ENCODE measurements at places on chromosomes 4 and X.

- no peak for DNase-seq
Measured at GRCh38 chr4:21742326-21742725, 206.2 kb downstream of the KCNIP4 start.

DNA sequence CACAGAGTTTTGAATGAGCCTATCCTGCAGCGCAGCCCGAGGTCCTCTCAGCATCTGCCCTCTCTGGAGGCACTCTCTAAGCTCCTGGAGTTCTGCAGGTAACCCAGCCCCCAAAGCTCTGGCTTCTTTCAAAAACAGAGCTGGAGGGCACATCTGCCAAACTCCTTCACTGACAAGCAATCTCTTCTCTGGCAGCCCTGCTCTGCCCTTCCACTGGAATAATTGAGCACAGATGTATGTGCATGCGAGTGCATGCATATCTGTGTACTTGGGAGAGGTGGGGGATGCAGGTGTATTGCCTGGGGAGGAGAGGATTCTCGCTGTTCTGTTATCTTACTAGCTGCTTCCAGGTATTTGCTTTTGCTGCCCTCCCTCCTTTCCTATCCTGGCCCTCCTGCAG is 22.2 kb upstream of the PLP1 start:
- no peak for DNase-seq

- DNase-seq = no peak
Measured at GRCh38 chr4:181018913-181019312, 1224.3 kb upstream of the TENM3 start.

- no peak for DNase-seq
Measured at GRCh38 chrX:66544181-66544580, 94.7 kb downstream of the EDA2R start.

Data from brain pericyte (primary cell).